ENCODE measurements at places on chromosomes 3 and 15. TPM values are rescaled to one million over a fixed set of nuclear protein-coding genes. Genes with fewer than 3 reads are reported as not detected.

Gene TMEM207
- total RNA-seq, result not detected

Gene CASR
- not detected for total RNA-seq

GRCh38 chr15:67977414-67978089 lies 76.6 kb upstream of the PIAS1 start:
- H3K27ac ChIP-seq, result no peak overlapping the region

GRCh38 chr3:49707113-49707480 lies 12.4 kb downstream of the AMIGO3 start:
- H3K27me3 ChIP-seq, result no peaks in the 10 kb centered on the region
- no peak for DNase-seq
- peaks cover 1% of the 10 kb centered on the region for H3K36me3 ChIP-seq
- no peak overlapping the region for H3K27ac ChIP-seq
- peaks cover 5% of the 10 kb centered on the region for H3K4me1 ChIP-seq

DNA sequence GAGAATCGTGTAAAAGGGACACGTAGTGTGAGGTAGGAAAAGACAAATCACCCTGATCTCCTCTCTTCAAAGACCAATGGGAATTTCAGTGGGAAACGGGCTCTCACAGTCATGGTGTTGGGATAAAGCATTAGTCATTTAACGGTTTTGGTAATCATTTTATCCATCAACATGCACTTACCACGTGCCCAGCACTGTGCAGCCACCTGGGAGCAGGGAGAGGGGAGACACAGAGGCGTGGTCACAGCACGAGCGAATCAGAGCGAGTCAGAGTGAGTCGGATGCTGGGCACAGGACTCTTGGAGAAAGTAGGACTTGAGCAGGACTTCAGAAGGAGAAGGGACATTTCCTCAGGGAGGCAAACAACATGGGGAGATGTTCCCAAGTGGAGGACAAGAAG lies 130.8 kb downstream of the MINAR1 start:
- no peaks in the 10 kb centered on the region for H3K36me3 ChIP-seq
- peaks cover 28% of the 10 kb centered on the region for H3K27me3 ChIP-seq
- H3K4me1 ChIP-seq, result no peaks in the 10 kb centered on the region
- H3K27ac ChIP-seq, result no peak overlapping the region

GRCh38 chr15:96293441-96293840 lies 37.1 kb upstream of the NR2F2 start:
- H3K36me3 ChIP-seq, result no peaks in the 10 kb centered on the region
- no peak overlapping the region for H3K27ac ChIP-seq
- H3K4me3 ChIP-seq, result no peak overlapping the region

DNA sequence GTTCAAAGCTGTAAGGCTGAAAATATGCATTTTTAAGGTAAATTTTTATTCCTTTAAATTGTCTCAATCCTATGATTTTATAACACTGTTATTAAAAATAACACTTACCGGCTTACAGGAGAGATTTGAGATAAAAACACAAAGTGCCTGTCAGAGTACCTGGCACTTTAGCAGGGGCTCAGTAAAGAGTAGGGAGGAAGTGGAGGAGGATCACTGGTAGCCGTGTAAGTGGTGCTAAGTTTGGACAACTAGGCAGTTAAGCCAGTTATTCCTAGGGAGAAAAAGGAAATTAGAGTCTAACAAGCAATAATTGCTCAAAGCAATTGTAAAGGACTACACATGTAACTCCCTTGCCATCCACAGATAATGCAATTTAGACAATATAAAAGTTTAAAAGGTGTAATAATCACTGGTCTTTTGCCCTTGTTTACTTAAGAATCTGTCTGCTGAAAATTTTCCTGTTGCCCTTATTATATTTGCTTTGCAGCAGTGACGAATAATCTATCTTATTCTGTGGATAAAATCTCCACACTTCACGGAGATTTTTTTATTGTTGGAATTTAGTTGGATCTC lies 204.8 kb downstream of the CDIN1 start:
- peaks cover 16% of the 10 kb centered on the region for H3K4me1 ChIP-seq
- H3K27me3 ChIP-seq, result no peaks in the 10 kb centered on the region
- no peaks in the 10 kb centered on the region for H3K36me3 ChIP-seq
- H3K27ac ChIP-seq, result no peak overlapping the region
- DNase-seq, result no peak

DNA sequence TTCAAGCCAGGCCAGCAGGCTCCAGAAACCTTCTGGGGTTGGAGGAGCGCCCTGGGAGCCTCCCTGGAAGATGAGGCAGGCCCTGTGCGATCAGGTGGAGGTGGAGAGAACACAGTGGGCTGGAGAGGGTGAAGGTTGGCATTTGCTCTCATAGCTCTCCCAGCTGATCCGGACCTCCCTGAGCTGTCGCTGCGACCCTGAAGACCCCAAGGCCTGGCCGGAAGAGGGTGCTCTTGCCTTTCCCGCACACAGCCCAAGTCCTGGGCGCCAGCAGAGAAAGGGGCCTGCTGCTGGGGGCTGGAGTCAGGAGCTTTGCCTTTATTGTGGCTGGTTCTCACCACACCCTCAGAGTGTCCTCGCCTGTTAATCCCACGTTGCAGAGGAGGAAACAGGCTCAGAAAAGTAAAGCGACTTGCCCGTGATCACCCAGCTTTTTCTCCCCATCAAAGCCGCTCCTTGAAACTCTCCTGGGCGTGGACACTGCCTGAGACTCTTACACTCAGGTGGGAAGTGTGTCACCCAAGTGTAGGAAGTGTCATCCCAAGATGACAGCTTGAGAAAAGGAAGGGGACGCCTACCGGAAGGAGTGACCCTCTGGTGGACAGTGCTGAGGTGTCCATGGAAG lies 8.6 kb upstream of the RPL29 start:
- peaks cover 10% of the 10 kb centered on the region for H3K4me1 ChIP-seq
- no peak overlapping the region for H3K4me3 ChIP-seq
- no peaks in the 10 kb centered on the region for H3K36me3 ChIP-seq
- H3K27ac ChIP-seq, result no peak overlapping the region
- no peaks in the 10 kb centered on the region for H3K27me3 ChIP-seq

DNA sequence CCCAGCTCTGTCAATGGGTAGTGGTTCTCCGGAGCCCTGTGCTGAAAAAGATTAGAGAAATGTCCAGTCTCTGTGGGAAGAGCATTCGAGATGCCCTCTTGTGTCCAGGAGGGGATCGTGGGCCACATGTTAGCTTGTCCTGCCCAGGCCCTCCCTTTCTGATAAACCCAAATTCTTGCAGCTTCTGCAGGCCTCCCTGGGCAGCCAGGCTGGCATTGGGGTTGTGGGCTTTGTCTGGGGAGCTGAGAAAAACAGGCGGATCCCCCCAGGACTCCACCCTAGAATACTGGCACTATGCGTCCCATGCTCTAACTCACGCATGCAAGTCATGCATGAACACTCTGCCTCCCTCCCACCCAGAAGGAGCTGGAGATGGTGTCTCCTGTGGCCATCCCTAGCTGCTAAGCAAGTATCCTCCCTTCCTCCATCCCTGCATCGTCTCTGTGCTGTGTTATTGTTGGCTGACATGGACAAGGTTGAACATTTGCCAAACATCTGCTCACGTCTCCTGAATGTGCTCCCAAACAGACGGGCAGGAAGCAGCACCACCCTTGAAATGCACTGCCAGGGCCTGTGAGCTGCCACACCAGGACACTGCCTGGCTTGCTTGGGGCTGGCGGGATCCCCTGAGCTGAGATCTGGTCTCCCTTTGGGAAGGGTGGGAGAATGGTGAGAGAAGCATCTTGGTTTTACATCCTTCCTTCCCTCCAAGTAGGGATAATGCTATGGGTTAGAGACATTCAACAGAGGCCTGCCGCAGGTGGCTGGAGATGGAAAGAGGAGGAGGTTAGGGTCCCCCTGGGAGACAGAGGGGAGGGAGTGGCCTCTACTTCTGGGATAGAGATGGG lies 26.5 kb downstream of the CFAP161 start:
- H3K27ac ChIP-seq, result no peak overlapping the region
- H3K4me1 ChIP-seq, result peaks cover 21% of the 10 kb centered on the region
- no peak overlapping the region for H3K4me3 ChIP-seq
- H3K36me3 ChIP-seq, result no peaks in the 10 kb centered on the region

- no peak overlapping the region for H3K27ac ChIP-seq
- no peak overlapping the region for H3K4me3 ChIP-seq
- H3K27me3 ChIP-seq, result no peaks in the 10 kb centered on the region
- H3K4me1 ChIP-seq, result no peaks in the 10 kb centered on the region
Observed at GRCh38 chr3:162092751-162093150, 596.1 kb downstream of the OTOL1 start.
